CD4-positive, alpha-beta T cell (primary cell): ENCODE measurements at places on chromosomes 1 and 21. TPM values are rescaled to one million over a fixed set of nuclear protein-coding genes. Genes with fewer than 3 reads are reported as not detected.

Gene PACC1
- 1.8 TPM for total RNA-seq

GRCh38 chr1:181493166-181493565 is 9.8 kb downstream of the CACNA1E start:
- no peak for DNase-seq
- no peaks in the 10 kb centered on the region for H3K4me1 ChIP-seq
- no peak overlapping the region for H3K27ac ChIP-seq
- H3K27me3 ChIP-seq = peaks cover 13% of the 10 kb centered on the region
- H3K4me3 ChIP-seq = no peak overlapping the region

DNA sequence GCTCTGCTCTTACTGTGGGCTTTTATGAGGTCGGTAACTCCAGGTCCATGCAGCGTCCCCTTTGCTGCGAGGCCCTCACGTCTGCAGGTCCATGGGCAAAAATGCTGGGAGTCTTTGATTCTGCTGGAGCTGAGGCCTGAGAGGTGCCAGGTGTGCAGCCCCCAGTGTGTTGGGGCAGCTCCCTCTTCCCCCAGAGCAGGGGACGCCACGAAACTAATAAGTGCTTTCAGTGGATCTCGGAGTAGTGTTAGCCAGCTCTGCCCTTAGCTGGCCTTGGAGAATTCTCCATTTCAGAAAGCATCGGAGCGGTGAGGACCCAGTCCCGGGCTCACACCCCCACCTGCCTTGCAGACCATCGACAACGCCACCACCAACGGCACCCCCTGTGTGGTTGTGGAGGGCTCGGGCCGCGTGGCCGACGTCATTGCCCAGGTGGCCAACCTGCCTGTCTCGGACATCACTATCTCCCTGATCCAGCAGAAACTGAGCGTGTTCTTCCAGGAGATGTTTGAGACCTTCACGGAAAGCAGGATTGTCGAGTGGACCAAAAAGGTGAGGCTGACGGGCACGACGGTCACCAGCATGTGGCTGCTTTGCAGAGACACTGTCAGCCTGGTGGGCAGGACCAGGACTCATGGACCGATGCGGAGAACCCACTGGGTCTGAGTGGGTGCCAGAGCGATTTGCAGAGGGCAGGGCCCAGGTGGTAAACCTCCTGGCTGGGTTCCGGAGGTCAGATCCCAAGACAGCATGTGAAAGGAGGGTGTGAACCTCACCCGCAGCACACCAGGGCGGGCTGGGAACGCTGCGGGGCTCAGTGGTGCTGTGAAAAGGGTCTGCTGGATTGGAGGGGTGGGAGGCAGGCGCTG is 25.5 kb downstream of the TRPM2 start:
- no peaks in the 10 kb centered on the region for H3K27me3 ChIP-seq
- no peak for DNase-seq
- peaks cover 25% of the 10 kb centered on the region for H3K4me1 ChIP-seq

Gene SPATA17
- not detected for total RNA-seq

GRCh38 chr21:16775076-16775475 is 737.8 kb upstream of the CXADR start:
- H3K27ac ChIP-seq = no peak overlapping the region
- no peaks in the 10 kb centered on the region for H3K4me1 ChIP-seq
- no peaks in the 10 kb centered on the region for H3K36me3 ChIP-seq
- no peak overlapping the region for H3K4me3 ChIP-seq
- H3K27me3 ChIP-seq = no peaks in the 10 kb centered on the region
- DNase-seq = no peak
